NCI-H345 (cell line): ENCODE measurements at places on chromosomes 6 and 20.

- DNase-seq: no peak
These were observed 410.4 kb downstream of the MAFB start for GRCh38 chr20:40278673-40279072.

DNA sequence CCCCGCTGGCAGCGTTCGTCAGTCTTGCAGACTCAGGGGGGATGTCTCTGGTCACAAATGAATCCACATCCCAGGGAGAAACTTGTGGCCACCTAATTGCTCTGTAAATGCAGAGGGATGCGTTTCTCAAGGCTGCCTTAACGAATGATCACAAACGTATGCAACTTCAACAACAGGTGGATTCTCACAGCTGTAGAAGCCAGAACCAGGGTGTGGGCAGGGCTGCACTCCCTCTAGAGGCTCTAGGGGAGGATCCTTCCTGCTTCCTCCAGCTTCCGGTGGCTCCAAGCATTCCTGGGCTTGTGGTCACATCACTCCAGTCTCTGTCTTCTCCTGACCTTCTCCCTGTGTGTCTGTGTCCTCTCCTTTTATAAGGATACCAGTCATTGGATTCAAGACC lies 3.3 kb upstream of the TAF4 start:
- no peak for DNase-seq

- DNase-seq: no peak
These were observed 3.2 kb upstream of the NDUFAF4 start for GRCh38 chr6:96900873-96901272.

GRCh38 chr20:57439432-57439831 lies 48.2 kb downstream of the RBM38 start:
- DNase-seq: peak; percentile 59

DNA sequence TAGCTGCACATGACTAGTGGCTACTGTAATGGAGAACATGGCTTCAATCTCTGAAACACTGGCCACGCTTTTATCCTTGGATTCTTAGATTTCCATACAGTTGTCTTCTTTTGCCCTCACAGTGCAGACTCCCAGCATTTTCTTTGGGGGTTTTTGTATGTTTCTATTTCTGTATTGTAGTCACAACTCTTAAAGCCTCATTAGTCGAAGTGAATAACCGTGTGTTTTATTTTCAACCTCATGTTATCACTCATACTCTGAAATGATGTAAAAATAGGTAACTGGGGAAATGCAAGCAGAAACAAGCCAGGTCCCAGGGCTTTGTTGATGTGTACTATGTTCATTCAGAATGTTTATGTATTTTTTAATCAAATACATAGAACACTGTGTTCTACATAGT lies 162.9 kb downstream of the JARID2 start:
- no peak for DNase-seq

DNA sequence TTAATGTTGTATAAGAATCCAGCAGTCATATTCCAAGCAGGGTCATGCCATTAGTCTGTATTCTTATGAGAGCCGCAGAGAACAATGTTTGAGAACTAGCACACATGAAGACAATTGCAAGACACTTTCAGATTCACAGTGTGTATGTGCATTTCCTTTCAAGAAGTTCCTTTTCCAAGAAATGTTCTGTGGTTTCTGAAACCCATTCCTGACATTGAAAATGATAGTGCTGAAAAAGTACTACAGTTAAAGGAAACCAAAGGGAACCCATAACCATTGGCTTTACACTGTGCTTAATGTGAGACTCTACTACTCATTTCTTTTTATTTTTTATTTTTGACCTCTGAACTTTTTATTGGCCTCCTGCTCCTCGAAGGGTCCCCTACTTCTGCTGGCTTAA lies 4.2 kb upstream of the CALHM6 start:
- DNase-seq: no peak

DNA sequence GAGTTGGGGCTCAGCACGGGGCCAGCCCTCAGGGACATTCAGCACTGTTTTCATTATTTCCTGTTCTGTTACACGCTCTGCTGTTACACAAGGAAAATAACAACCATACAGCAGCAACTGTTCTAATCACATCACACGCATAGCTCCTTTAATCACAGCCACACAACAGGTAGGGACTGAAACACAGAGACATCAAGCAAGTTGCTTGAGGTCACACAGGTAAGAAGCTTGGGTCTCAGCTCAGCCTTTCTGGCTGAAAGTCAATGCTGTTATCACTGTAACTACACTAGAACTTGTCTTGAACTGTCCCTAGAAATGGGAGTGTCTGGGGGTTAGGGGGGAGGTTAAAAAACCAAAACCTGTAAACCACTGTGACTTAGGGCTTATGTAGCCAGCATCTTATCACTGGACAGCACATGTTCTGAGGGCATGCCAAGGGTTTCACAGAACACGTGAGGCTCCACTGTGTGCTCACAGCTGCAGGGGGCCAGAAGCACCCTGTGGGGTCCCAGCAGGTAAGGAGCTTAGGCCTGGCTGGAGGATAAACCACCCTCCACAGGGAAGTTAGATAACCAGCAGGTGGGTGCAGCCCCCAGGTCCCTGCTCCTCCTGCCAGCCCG lies 146.0 kb downstream of the EYA2 start:
- no peak for DNase-seq

DNA sequence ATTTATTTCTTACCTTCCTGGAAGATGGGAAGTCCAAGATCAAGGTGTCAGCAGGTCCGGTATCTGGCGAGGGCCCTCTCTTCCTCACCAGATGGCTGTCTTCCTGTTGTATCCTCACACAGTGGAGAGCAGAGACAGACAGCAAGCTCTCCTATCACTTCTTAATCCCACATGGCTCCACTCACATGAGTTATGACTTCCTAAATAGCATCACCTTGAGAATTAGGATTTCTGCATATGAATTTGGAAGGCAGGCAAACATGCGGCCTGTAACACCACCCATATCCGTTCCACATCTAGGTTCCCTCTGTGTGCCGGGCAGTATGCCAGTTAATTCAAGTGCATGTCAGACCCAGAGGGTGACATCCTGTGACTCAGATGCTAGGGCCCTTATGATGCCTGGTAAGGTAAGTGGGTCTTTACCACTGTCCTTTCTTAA lies 2.1 kb downstream of the RAET1E start:
- peak; percentile 90 for DNase-seq

GRCh38 chr20:3209257-3209945 lies at the start of gene ITPA:
Gene ITPA (plus strand): TSS chr20:3209498. CDS start chr20:3209552, 54 bp downstream.
- DNase-seq: peak; percentile 60

- DNase-seq: no peak
These were observed 173.1 kb downstream of the EYA2 start for GRCh38 chr20:47067776-47068175.

GRCh38 chr6:43873806-43874714 lies 104.0 kb downstream of the VEGFA start:
- DNase-seq: peak; percentile 95

DNA sequence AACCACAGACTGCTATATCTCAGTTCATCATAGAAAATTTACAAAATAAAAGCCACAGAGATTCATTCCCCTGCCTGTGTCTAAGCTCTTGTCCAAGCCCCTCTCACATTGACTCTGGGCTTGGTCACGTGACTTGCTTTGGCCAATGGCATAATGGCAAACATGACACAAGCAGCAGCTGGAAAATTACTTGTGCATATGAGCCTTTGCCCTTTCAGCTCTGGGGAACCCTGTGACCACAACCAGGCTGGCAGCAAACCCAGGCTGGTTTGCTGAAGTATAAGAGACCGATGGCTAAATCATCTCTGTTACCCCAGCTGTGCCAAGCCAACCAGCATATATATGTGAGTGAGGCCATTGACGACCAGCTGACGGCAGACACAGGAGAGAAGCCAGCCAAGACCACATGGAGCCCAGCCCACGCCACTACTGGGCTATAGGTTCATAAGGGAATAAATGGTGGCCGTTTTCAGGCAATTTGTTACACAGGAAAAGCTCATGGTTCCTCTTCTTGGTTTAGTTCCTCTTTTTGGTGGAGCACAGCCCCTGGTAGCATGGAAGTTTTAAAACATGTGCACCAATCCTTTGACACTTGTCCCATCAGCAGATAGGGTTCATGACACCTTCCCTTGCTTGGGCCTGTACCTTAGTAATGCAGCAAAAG lies 31.8 kb upstream of the RSPO4 start:
- DNase-seq: no peak

GRCh38 chr20:33979094-33979493 lies 14.6 kb upstream of the RALY start:
- no peak for DNase-seq

DNA sequence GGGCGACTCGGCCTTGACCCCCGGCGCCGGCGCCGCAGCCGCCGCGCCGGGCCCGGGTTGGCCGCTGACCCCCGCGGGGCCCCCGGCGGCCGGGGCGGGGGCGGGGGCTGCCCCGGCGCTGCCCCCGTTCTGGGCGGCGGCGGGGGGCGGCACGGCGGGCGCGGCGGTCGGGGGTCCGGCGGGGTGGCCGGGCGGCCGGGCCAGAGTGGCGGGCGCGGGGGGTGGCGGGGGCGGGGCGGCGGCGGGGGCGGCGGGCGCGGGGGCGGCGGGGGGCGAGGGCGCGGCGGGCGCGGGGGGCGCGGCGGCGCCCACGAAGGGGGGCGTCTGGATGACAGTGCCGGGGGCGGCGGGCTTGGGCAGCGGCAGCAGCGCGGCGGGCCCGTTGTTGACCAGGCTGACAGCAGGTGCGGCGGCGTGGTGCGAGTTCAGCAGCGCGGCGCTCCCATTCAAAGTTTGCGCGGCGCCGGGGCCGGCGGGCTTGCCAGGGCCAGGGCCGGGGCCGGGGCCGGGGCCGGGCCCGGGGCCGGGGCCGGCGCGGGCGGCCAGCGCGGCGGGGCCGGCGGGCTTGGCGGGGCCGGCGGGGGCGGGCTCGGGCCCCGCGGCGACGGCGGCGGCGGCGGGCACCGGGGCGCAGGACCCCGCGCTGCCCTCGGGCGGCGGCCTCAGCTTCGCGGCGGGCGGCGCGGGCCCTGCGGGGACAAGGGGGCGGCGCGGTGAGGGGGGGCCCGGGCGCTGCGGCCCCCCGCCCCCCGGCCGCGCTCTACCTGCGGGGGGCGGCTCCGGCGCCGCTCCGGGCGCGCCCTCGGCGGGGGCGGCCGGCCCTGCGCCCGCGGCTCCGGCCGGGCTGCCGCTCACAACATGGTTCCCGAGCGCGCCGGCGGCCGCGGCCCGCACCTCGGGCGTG lies 659 bp downstream of the TAF4 start:
- DNase-seq: peak; percentile 53

- no peak for DNase-seq
These were observed 287.9 kb upstream of the FERMT1 start for GRCh38 chr20:6410721-6411120.

- peak; percentile 85 for DNase-seq
These were observed 501 bp downstream of the PLCG1 start for GRCh38 chr20:41137614-41138474.

- DNase-seq: no peak
These were observed 2.4 kb downstream of the NKX2-2 start for GRCh38 chr20:21511485-21511849.

DNA sequence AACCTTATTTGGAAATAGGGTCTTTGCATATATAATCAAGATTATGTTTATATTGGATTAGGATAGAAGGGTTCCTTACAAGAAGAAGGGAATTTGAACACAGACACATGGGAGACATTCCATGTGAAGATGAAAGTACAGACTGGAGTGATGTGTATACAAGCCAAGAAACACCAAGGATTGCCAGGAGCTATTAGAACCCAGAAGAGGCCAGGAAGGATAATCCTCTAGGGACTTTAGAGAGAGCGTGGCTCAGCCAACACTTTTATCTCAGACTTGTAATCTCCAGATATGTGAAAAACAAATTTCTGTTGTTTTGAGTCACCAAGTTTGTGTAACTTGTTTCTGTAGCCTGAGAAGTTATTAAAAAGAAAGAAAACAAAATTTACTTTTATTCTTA lies 1173.9 kb upstream of the CITED2 start:
- no peak for DNase-seq

DNA sequence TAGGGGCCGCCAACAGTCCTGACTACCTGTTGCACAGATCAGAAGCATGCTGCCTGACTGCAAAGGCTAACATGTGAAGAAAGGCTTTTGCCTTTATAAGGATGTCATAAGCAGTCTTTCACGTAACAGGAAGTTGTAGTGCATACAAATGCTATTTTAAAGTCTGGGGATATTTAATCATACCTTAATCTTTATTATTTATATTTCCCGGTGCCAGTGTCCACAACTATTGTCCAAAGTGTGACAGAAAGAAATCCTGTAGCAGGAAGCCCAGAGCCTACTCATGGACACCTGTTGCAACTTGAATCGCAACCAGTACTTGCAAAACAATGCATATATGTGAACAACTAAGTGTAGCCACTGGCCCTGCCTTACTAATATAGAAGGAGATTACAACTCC lies 235.8 kb downstream of the ALDH8A1 start:
- no peak for DNase-seq

DNA sequence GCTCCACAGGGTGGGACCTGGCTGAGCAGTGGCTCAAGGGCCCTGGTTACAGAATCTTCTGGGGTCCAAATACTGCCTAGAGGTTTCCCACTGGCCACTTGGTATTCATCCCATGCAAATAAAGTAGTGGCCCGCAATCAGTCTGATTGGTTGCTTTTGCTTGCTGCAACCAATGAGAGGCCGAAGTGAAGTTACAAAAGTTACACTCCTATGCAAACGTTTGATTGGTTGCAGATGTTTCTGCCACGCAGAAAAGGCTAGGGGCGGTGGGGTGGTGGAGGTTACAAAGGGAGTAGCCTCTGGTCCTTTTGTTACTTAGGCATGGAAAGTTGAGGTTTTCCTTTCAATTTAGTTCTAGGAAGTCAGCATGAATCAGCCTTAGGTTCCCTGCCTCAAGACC lies 3.6 kb upstream of the NHLRC1 start:
- no peak for DNase-seq

DNA sequence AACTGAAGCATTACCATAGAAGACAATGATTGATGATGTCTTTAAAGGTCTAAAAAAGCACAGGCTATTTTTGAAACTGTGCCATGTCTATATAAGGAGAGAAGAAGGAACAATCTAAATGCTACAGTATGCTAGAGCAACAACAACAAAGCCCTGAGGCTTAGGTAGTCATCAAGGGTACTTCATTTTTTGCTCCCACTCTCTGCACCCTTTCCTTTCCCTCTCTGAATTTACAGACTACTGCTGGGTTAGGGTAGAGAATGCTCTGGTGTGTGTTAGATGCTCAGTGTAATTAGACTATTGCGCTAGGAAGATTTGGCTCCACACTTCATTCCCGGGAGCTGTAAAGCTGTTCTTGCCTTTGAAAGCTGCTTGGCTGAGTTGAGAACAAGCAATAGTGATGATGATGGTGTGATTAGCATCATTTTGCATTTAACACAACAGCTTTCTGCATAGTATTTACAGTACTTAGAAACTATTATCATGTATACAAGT lies 1262.5 kb upstream of the CITED2 start:
- DNase-seq: peak; percentile 46

- DNase-seq: no peak
These were observed 12.8 kb downstream of the HIVEP1 start for GRCh38 chr6:12024699-12025434.

- no peak for DNase-seq
These were observed 94.0 kb upstream of the PHACTR1 start for GRCh38 chr6:12622566-12622965.

DNA sequence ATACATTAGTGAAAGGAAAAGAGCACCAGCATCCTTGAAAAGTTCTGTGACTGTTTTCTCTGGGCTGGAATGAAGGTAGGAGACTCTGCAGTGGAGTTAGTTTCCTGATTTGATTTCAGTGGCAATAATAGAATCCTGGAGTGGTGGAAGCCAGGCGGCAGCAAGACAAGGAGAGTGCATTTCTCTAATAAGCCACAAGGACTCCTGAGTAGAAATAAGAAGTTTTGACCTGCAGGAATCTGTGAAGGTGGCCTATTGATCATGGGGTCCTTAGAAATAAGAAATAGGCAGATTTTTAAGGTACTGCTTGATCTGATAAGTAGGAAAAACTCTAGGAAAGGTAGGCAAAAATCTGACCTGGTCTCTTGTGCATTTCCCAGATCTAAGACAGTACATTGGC lies 68.4 kb upstream of the ELOVL5 start:
- DNase-seq: no peak
